ENCODE measurements at places on chromosomes 7 and 10.
A peak's percentile ranks its signal among the peaks of the same experiment; 100 is the strongest.

GRCh38 chr7:101271021-101271420, 26.1 kb upstream of the FIS1 start:
- DNase-seq, result no peak

GRCh38 chr7:110759069-110759468, 331.9 kb upstream of the LRRN3 start:
- DNase-seq, result no peak

- no peak for DNase-seq
Measured at GRCh38 chr7:73470208-73470607, 36.6 kb downstream of the FZD9 start.

DNA sequence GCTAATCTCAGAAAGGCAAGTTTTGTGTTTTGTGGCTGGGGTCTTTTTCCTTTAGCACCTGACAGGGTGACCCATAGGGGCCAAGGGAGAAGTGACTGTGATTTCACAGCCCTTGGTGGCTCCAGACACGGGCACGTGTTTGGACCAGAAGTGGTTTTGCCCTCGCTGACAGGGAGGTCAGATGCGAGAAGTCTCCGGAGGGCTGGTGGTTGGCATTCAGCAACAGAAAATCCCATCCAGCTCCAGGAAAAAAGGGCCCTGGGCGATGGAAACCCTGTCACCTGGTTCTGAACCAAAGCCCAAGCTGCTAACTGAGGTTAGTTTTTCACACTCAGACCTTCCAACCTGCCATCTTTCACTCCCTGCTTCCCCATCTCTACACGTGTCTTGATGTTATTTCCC, 272.9 kb downstream of the TRIL start:
- peak; percentile 57 for DNase-seq

DNA sequence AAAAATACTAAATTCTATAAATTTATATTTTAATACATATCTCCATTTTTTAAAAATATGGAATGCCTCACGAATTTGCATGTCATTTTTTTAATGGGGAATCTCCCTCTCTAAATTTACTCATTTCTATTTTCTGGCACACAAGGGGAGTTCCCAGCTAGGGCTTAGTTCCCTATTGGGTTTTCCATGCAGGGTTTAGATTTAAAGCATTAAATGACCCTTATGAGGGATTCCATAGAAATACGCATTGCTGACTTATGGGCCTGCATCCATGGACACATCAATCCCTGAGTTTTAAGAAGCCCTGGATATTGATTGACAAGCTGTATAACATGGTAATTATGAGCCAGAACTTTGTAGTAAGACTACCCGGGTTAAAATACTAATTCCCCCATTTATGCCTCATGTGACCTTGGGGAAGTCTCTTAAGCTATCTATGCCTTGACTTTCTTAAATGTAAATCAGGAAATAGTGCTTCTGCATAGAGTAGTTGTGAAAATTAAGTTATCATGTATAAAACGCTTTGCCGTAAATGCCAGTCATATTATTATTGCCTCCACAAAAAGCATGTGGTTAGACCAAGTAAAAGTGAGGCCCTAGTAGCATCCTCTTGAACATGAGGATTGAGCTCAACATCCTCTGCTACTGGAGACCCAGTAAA, 78.8 kb upstream of the ANKRD1 start:
- DNase-seq, result no peak

GRCh38 chr10:87656431-87657072, 3.1 kb upstream of the PAPSS2 start:
- no peak for DNase-seq

- DNase-seq, result no peak
Measured at GRCh38 chr10:112239347-112239746, 43.9 kb upstream of the TECTB start.

DNA sequence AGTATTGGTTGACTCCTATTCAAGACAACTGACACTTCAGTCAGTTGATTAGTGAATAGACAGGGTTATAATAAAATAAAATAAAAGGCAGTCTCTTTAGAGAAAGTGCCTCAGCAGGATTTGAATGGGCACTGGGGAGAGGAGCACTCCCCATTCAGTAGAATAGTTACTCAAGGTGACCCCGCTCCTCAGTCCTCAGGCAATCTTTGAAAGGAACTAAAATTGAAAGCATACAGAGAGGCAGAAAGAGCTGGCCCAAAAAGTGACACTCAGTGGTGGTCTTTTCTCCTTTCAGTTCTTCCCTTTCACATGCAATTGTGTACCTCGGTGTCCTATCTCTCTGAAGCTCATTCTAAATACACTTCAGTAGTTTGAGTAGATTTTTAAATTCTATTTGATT, 47.4 kb upstream of the MACC1 start:
- no peak for DNase-seq

DNA sequence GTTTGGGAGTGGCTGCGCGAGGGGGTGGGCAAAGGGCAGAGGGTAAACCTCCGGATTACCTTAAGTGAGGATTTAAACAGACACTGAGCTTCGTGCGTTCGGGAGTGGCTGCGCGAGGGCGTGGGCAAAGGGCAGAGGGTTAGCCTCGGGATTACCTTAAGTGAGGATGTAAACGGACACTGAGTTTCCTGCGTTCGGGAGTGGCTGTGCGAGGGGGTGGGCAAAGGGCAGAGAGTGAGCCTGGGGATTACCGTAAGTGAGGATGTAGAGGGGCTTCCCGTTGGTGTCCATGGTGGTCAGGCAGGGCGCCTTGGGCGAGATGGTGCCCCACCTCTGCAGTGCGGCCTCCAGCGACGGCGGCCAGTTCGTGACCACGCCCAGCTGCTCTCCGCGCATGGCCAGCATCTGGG, 275.8 kb downstream of the DIP2C start:
- DNase-seq, result no peak

DNA sequence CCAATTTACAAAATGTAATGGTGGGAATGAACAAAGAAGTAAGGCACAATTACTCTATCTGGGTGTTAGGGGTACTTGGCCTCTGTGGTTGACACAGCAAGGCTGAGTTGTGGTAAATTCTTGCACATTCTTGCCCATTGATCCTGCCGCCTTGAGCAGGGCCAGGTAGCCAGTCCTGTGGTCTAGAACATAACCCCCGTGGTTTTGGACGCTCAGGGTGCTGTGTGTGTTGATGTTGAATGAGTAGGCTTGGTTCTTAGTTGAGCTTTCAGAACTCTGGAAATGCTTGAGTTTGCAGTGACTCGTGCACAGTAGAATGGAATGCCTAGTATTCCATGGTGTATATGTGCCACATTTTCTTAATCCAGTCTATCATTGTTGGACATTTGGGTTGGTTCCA, 42.3 kb upstream of the CDHR3 start:
- DNase-seq, result no peak

GRCh38 chr10:97393034-97393573, 8.0 kb downstream of the RRP12 start:
- DNase-seq, result no peak

DNA sequence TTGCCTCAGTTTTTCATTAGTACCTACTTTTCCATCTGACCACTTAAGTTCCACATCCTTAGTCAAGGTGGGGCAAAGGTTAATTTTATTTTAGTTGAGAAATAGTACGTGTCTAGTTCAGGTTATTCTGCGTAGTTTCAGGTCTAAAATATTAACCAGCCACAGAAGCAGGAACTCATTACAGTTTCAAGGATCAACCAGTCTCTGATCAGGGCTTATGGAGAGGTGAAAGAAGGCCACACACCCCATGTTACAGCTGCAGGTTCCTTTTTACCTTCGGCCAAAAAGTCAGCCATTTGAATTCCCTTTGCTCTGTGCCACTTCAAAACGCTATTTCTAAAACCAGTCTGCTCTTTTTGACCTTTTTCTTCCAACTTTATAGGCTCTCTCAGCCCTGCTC, 134.2 kb downstream of the CTTNBP2 start:
- no peak for DNase-seq

DNA sequence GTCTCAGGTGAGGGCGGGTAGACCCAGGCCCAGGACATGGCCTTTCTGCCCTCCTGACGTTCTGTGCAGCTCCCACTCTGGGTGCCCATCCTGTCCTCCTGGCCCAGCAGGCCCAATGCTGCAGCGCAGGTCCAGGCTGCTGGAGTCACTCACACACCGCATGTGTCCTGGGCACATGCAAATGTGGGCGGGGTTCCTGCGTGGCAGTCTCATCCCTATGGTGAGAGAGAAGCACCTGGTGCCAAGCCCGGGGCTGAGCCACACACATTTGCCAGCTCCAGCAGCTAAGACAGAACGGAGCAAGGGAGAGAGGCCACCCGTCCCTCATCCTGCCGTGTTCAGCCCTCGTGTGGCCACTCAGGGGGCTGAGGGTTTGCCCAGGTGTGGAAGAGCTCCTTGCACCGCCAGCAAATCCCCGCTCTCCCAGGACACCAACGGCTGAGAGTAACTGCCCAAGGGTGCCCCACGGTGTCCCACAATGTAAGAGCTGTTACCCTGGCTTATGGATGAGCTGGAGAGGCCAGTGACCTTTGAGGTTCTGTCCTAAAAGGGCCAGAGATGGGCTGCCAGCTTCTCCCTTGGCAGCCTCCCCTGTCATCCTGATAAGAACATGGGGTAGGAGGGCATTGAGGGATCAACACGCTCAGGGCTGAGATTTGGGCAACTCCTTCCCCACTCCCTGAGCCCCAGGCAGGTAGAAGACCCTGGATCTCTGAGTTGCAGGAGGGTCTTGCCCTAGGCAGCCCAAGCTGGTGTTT, 4.4 kb downstream of the FUOM start:
- no peak for DNase-seq

DNA sequence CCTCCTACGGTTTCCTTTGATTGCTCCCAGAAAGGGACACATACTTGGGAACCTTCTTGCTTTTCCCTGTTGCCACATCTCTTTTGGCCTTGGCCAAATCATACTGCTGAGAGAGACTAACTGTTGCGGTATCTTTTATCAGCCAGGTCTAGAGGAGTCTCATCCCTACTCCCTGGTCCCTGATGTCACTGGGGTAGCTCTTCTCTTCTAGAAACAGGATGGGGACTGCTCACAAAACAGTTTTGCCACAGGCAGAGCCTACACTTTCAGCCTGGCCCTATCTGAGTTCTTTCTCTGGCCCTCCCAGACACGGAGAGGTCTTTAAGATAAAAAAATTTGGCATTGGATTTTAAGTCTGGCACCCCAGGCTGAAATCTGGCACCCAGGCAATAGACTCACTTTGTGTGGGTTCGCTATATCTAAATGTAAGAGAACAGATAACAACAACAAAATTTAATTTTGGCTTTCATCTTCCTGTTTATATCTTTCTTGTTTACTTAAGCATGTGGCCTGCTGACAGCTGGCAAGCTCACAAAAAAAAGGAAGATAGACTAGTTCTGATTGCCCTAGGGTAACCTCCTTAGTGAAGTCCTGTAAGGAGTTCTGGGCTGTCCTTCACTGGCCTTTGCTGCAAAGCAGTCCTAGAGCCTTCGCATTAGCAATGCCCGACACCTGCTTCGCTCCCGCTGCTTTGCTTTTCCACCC, 228.3 kb upstream of the NPVF start:
- DNase-seq, result no peak

- DNase-seq, result no peak
Measured at GRCh38 chr10:113435881-113436280, 117.0 kb upstream of the HABP2 start.

GRCh38 chr10:16609211-16609610, 87.5 kb upstream of the C1QL3 start:
- no peak for DNase-seq

DNA sequence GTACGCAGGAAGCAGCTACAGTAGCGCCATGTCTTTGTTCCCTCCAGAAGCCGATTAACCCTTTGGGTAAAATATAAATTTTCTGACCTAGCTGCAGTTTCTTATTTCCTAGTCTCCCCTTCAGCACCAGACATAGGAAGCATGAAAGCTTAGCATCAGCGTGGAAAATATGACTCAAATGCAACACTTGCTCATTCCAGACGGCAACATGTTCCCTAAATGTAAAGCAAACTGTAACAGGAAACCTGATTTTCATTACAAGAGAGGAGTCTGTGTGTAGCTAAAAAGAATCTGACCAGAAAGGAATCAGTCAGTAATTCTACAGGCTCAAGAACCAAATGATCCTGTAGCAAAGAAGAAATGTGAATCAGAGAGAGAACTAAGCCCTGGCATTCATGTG, 219.2 kb downstream of the C7orf25 start:
- no peak for DNase-seq

GRCh38 chr7:105512415-105512814, 9.7 kb downstream of the PUS7 start:
- no peak for DNase-seq

DNA sequence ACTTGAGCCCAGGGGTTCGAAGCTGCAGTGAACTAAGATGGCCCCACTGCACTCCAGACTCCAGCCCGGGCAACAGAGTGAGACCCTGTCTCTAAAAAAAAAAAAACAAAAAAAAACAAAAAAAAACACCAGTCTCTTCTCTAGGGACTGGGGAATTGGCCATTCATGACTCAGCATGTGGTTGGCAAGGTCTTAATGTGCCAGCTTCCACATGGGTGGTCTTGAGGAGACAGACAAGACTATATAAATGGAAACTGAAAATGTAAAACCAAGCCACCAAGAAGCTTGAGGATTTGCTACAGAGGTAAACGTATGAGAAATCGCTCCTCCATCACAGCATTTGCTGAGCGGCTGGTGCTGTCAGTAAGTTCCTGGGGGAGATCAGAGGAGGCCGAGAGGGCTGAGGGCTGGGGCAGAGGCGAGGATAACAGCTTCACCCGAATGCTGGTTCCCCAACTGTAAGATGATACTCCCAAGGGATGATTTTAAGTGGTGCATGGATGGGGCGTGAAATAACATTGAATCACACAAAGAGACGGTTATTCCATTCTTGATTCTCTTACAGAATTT, 128.7 kb downstream of the C10orf105 start:
- DNase-seq, result no peak

GRCh38 chr10:78549140-78549935, 515.7 kb downstream of the RPS24 start:
- no peak for DNase-seq

DNA sequence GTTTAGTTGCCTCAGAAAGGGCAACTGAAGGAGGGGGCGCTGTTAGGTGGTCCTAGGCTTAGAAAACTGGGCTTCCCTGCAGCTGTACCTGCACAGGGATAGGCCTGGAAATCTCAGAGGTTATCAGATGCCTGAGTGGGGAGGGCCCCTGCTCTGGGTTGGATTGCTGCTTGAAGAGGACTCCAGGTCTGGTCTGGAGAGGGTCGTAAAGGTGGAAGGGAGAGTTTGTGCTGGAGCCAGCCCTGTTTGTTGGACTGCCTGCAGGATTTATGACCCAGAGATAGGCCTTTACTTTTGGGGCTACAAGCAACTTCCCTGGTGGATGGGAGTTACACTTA, 765.9 kb downstream of the GRID1 start:
- no peak for DNase-seq

DNA sequence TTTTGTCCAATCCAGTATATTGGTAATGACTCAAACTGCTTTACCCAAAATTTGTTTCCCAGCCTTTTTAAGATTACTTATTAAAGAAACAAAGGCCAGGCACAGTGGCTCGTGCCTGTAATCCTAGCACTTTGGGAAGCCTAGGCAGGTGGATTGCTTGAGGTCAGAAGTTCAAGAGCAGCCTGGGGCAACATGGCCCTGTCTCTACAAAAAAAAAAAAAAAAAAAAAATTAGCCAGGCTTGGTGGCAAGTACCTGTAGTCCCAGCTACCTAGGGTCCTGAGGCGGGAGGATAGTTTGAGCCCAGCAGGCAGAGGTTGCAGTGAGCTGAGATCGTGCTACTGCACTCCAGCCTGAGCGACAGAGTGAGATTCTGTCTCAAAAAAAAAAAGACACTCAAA, 7.0 kb upstream of the ARHGAP12 start:
- no peak for DNase-seq

- DNase-seq, result no peak
Measured at GRCh38 chr10:10007957-10008356, 1009.7 kb upstream of the CELF2 start.
